ENCODE measurements at places on chromosomes 6 and 20. TPM values are rescaled to one million over a fixed set of nuclear protein-coding genes. Genes with fewer than 3 reads are reported as not detected.

Gene LKAAEAR1
- total RNA-seq = not detected

Gene UBE2V1
- total RNA-seq = 80.2 TPM

Gene SPDEF
- not detected for total RNA-seq

Gene UST
- 2.1 TPM for total RNA-seq

Gene NKX2-4
- total RNA-seq = not detected

Gene PXT1
- 0.31 TPM for total RNA-seq

Gene ZNF334
- total RNA-seq = 1.1 TPM

Gene PRRT1
- total RNA-seq = 1.4 TPM

Gene LYRM2
- 49.2 TPM for total RNA-seq

Gene EGFL8
- total RNA-seq = 9.5 TPM

Gene SDC4
- 69.2 TPM for total RNA-seq

Gene OPRM1
- not detected for total RNA-seq

Gene ARHGAP40
- not detected for total RNA-seq
